ENCODE measurements at places on chromosomes 5 and 9.

DNA sequence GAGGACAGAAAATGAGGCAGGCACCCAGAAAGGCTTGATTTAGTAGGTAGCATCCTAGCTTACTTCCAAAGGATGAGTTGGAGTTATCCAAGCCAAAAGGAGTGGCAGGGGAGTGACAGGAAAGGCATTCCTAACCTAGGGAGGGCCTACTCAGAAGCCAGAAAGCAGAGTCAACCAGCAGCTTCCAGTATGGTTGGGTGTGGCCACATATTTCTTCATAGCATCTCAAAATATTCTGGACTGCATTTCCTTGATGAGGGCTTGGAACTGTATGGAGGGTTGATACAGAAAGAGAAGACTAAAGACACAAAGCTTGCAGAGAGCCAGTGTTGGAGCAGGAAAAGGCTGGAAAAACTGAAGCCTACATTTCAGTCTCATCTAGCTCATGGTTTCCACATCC lies 656.8 kb upstream of the DMAC1 start:
- DNase-seq, result peak; percentile 0

DNA sequence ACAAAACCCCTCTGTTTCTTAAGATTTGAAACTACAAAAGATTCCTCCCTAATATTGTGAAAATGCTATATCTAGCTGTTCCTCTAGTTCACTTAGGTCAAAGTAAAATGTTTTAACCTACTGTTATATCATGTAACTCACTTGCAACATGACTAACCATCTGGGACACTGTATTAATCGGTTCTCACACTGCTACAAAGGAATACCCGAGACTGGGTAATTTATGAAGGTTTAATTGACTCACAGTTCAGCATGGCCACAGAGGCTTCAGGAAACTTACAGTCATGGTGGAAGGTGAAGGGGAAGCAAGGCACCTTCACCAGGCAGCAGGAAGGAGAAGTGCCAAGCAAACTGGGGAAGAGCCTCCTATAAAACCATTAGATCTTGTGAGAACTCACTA lies 34.7 kb downstream of the DIMT1 start:
- no peak for DNase-seq

GRCh38 chr5:146606893-146607292 lies 90.9 kb upstream of the GPR151 start:
- DNase-seq, result no peak

DNA sequence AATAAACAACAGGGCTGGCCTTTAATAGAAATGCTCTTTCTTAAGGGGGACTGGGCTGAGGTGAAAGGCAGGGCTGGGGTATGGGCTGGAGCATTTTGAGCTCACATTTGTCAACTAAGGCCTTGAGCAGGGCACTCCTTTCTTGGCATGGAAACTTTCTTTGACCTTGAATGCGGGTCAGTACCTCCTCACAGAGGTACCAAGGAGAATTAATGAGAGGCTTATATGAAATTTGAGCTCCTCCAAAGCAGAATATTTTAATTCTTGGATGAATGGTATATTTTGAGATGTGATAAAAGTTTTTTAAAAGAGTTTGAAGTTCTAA lies 3.1 kb downstream of the CYSTM1 start:
- no peak for DNase-seq
